Central memory CD8-positive, alpha-beta T cell (primary cell): ENCODE measurements at places on chromosomes 1 and 21.

DNA sequence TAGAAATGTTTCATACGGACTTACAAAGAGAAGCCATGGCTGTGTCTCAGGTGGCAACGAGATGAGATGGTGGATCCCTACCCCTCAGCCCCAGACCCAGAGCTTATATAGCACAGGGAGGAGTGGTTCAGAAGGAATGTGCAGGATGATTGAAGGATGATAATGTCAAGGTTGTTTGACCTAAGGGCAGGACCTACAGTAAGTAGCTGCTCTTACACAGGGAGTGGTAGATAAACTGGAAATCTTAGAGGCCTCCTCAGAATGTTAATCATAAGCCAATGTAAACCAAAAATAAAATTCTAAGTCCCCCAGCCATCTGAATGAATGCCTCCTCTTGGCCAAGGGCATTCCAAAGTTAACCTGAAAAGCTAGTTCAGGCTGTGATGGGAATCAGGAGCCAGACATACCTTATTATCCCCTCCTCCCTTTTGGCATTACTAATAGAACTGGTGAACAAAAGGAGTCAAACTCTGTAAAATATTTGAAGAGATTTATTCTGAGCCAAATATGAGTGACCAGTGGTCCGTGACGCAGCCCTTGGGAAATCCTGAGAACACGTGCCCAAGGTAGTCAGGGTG is 45.8 kb upstream of the PDE9A start:
- no peak for DNase-seq

DNA sequence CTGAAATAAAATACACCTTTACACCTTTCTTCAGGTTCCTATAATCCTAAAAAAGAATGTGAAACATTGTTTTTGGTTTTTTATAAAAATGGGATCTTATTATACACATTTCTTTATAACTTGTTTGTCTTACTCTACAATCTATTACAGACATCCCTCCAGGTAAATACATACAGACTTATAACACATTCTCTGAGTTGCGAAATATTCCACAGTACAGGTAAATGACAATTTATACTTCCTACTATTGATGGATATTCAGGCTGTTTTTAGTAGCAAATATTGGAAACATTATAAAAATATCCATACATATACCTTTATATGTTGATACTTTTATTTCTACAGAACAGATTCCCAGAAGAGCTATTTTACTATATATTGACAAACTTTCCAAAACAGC is 20.3 kb downstream of the PIK3R3 start:
- no peak for DNase-seq

DNA sequence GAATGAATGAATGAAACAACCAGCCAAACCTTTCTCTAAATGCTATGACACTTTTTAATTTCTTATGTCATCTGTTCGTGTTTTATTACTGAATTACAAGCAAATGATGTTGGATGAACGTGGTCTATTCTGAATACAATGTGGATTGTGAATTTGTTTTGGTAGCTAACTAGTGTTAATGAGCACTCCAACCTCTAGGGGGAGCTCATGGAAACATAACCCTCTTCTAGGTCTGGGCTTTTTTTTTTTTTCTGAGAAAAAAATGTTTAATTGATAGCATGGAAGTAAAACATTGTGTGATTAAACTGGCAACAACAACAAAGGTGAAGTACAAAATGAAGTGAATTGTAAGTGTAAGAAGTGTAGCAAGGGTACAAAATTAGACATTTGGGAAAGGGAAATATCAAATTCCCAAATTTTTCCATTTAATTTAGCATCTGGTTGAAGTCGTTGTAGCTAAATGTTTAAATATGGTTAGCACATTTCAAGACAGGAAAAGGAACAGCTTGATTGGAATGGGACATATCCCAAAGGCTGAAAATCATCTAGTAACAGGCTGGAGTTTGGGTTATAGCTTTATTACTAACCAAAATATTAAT is 42.6 kb upstream of the PTGS2 start:
- no peak for DNase-seq

DNA sequence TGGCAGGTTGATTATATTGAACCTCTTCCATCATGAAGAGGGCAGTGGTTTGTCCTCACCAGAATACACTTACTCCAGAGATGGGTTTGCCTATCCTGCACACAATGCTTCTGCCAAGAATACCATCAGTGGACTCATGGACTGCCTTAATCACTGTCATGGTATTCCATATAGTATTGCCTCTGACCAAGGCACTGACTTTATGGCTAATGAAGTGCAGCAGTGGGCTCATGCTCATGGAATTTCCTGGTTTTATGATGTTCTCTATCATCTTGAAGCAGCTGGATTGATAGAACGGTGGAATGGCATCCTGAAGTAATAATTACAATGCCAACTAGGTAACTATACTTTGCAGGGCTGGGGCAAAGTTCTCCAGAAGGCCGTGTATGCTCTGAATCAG is 16.6 kb upstream of the GBP6 start:
- DNase-seq = no peak

DNA sequence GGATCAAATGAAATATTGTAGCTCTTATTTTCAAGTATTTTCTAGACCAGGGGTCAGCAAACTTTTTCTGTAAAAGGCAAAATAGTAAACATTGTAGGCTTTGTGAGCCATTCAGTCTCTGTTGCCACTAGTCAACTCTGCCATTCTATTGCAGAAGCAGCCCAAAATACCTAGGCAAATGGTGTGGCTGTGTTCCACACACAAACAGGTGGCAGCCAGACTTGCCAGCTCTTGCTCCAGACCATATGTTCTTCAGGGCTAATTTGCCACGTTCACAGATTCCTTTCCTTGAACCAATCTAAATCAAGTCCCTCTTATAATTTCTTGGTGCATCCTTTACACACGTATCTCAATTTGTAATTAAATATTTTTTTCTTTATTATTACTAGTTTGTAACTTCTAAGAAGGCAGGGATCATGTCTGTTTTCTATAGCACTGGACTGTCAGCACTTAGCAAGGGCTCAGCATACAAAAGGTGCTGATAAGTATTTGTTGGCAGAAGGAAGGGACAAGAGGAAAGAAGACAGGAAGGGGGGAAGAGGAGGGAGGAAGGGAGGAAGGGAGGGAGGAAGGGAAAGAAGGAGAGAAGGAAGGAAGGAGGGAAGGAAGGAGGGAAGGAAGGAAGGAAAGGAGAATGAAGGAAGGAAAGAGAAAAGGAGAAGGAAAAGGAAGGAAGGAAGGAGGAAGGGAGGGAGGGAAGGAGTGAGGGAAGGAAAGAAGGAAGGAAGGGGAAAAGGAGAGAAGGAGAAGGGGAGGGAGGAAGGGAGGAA is 106.5 kb upstream of the EDEM3 start:
- DNase-seq = no peak

- DNase-seq = no peak
These were observed 122.1 kb downstream of the EDEM3 start for GRCh38 chr1:184632415-184633175.

DNA sequence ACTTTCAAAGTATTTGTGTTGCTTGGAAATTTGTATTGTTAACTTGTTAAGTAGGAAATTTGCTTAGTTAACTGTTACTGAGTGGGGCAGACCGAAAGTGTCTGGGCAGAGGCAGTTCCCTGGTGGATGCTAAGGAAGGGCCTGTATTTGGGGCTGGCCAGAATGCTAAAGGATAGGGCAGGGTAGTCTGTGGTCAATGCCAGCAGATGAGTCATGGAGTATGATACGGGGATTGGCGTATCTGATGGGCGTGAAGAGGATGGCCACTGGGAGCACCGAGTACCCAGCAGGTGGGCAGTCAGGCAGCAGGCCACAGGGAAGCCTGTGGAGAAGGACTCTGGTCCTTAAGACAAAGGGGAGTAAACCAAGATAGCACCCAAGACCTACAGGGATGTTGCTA is 46.6 kb upstream of the SCAF4 start:
- DNase-seq = no peak

DNA sequence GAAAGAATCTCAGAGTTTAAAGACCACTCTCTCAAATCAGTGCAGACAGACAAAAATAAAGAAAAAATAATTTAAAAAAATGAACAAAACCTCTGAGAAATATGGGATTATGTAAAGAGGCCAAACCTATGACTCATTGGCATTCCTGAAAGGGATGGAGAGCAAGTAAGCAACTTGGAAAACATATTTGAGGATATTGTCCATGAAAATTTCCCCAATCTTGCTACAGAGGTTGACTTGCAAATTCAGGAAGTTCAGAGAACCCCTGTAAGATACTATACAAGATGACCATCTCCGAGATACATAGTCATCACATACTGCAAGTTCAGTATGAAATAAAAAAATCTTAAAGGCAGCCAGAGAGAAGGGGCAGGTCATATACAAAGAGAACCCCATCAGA is 43.7 kb upstream of the IVNS1ABP start:
- DNase-seq = no peak

DNA sequence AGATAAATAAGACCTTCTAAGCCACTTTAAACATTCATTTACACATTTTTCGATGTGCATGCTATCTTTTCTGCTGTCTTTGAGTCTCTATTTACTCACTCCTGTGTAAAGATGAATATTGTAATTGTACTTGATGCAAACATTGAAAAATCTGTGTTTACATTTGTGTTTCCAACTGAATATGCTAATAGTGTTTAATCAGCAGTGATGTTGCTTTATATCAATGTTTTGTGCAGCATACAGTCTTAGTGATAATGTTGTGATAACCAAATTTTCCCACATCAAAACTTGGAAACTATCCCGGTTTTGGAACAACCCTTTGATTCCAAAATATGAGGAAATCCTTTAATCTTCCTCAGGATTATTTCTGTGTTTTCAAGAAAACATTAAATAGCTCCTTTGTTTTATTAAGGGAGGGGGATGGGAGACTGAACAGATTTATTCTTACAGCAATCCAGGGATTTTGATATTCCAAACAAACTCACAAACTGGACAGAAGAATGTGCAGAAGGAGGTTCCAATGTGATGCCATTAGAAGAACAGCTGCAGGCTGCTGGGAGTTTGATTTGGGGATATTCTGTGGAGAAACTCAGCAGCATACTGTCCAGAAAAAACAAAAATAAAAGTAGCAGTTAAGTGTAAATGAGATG is 248.0 kb downstream of the S1PR1 start:
- no peak for DNase-seq

DNA sequence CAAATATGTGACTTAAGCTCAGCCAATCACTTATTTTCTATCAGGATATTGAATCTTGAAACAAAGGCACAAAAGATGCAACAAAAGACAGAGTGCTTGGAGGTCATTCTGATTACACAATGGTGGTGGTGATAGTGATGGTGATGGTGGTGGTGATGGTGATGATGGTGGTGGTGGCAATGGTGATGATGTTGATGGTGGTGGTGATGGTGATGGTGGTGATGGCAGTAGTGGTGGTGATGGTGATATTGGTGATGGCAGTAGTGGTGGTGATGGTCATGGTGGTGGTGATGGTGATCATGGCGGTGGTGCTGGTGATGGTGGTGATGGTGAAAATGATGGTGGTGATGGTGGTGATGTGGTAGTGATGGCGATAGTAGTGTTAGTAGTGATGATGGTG is 21.9 kb upstream of the TNR start:
- DNase-seq = no peak

DNA sequence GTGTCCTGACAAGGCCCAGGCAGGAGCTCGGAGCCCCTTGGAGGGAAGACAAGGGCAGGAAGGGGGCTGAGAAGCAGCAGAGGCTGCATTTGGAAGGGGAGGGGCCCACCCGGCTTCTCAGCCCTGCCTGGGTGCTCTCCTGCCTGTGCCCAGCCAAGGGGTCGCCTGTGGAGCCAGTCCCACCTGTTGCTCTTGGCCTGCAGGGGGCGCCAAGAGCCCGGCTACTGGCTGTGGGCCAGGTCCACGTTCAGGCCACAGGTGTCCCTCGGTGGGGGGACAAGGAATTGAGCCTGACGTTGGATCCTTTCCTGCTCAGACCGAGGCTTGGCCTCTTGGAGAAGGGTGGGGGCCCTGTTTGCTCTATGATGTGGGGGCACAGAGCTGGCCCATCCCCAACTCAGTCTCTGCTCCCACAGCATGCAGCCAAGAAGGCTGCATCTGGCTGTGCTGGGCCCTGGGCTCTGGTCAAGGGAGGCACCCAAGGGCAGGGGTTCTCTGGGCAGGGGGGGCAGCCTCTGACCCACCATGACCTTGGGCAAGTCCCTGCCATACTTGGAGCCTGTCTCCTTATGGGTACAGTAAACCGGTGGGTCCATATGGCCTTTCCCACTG is 10.9 kb downstream of the WNT4 start:
- DNase-seq = peak; percentile 44

DNA sequence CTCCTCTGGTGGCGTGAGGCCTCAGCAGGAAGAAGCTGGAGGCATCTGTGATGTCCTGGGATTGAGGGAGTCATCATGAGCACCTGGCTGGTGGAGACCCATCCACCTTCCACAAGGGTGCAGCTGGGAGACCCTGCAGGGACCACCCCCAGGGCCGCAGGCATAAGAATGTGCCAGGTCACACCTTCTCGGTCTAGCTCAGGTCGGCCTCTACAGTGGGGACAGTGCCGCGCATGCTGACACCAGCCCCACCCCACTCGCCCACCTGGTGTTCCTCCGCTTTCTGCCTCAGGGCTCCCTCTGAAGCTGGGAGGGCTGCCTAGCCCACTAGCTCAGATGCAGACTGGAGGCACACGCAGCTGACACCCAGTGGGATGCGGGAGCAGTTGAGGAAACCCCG is 5.8 kb upstream of the PAQR7 start:
- no peak for DNase-seq

GRCh38 chr1:243525085-243525487 is 269.2 kb downstream of the SDCCAG8 start:
- no peak for DNase-seq

- no peak for DNase-seq
These were observed 726 bp downstream of the TMEM54 start for GRCh38 chr1:32900371-32900955.

- DNase-seq = no peak
These were observed 5.8 kb downstream of the GALNT2 start for GRCh38 chr1:230072866-230073265.

GRCh38 chr1:231508941-231509340 is 19.5 kb upstream of the TSNAX start:
- DNase-seq = no peak

GRCh38 chr21:41418956-41419680 is 6.9 kb upstream of the MX1 start:
- no peak for DNase-seq

DNA sequence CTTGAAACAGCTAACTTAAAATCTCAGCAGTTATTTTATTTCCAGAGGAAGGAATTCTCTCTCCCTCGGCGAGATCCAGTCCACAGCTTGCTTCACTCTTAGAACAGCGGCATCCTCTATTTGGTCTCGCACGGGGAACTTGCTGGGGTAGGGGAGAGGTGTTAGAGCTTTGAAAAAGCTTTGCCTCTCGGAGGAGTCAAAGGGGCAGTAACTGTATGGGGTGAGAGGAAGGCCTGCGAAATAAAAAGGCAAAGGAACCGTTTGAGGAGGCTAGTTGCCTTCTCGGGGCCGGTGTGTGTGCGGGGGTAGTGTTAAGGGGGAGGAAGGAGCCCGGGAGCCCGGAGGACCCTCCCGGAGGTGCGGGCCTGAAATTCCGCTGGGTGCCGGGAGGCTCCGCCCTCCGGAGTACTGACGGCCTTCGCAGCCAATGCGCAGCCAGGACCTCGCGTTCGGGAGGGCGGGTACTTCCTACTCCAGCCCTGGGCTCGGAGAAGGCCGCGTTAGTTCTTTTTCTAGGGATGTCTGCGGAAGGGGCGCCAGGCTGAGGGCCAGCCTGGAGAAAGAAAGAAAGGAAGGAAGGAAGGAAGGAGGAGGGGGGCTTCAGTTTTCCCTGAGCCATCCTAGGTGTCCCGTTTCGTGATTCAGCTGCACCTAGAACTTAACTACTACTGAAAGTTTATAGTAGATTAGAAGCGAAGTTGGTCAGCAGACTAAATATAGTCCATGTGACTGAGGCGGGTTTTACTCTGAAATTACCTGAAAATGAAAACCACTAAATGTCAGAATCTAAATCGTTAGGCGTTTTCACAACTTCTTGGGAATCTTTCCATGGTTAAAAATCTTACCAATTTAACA is 2.2 kb downstream of the NEK7 start:
- DNase-seq = peak; percentile 72

GRCh38 chr21:32282992-32283391 is 4.1 kb upstream of the MIS18A start:
- no peak for DNase-seq
